ENCODE measurements at places on chromosomes 2 and 18.

DNA sequence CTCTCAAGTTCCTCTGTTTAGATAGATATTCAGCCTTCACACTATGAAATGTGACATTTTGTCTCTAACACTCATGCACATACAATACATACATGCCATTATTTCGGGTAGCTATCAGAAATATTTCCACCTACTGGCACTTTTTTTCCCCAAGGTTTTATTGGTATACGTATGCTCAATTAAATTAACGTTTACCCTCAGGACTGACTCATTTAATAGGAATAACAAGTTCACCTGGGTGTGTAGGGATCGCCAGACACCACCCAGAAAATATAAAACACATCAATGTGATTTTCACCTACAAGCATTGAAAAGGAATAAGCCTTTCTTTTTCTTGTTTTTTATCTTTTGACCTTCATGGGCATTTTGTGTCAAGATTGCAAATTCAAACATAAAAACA, 138.5 kb upstream of the EPAS1 start:
- DNase-seq = no peak

- DNase-seq = no peak
Measured at GRCh38 chr2:60379684-60380083, 173.8 kb downstream of the BCL11A start.

- DNase-seq = no peak
Measured at GRCh38 chr2:19490846-19491435, 132.5 kb upstream of the OSR1 start.

- no peak for DNase-seq
Measured at GRCh38 chr2:217160103-217160743, 300.4 kb upstream of the TNP1 start.

DNA sequence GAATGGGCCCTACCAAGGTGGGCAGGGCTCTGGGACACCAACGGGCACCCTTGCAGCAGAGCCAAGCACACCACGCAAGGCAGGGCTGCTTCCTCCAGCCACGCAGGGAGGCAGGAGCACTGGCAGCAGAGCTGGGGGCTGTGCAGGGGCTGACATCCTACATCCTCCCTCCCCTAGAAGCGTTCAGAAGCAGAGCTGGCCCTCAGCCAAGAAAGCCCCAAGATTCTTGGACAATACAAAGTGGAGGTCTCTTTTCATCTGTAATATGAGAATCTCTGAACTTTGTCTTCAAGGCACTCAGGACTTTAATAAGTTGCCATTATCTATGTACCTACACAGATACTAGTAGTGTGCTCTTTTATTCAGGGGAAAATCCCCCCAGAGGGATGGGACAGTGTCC, 128.1 kb upstream of the AGAP1 start:
- DNase-seq = no peak

- no peak for DNase-seq
Measured at GRCh38 chr18:70228536-70228935, 23.0 kb upstream of the RTTN start.

GRCh38 chr2:172092716-172093415, 7.6 kb downstream of the DLX1 start:
- no peak for DNase-seq

DNA sequence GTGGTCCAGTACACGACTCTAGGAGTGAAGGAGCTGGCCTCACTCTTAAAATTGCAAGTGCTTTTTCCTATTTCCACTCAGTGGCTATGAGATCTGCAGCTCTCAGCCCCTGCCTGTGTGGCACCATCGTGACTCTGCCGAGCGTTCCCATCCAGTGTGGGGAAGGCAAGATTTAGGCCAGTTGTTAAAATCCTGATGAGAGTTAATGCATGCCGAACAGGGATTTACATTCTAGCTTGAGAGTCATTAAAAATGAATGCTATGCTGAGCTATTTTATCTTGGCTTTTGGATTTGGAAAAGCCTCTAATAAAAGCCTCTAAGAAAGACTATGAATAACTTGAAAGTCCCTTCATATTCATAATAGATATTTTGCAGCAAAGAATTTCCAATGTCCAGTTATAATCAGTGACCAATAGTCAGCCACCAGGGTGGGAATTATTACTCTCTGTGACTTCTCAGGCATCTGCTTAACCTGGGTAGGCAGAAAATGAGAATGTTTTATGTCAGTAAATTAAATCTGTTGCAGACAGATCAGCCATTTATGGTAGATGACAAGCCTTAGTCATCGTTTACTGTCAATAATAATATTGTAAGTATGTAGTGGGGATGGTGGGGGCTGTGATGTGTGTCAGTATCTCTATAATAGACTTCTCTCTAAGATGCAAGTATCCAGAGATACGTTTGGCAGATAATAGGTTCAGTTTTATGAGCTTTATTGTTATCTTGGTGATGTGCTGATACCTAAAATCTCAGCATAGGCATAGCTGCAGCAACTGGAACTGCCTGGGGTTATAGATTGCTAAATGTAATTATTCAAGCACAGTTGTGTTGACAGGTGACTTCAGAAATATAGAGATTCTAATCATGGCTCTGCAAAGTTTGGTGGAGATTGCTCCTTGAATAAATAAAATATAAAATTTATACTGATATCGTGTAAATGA, 207.8 kb downstream of the SOCS6 start:
- DNase-seq = no peak

DNA sequence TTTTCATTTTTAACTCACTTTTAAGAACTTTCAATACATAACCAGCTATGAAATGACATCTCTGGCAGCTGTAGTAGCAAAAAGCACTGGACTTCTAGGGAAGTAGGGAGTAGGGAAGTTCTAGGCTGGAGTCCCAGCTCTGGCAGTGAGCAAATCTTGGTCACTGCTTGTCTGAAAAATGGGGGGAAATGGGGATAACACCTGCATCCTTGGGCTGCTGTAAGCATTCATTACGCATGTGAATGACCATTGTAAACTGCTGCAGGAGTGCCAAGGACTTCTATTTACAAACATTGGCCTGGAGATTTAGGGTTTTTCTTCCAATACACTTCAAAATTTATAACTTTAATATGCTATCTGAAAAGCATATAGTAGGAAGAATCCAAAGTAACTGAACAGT, 972 bp upstream of the MPP4 start:
- no peak for DNase-seq

DNA sequence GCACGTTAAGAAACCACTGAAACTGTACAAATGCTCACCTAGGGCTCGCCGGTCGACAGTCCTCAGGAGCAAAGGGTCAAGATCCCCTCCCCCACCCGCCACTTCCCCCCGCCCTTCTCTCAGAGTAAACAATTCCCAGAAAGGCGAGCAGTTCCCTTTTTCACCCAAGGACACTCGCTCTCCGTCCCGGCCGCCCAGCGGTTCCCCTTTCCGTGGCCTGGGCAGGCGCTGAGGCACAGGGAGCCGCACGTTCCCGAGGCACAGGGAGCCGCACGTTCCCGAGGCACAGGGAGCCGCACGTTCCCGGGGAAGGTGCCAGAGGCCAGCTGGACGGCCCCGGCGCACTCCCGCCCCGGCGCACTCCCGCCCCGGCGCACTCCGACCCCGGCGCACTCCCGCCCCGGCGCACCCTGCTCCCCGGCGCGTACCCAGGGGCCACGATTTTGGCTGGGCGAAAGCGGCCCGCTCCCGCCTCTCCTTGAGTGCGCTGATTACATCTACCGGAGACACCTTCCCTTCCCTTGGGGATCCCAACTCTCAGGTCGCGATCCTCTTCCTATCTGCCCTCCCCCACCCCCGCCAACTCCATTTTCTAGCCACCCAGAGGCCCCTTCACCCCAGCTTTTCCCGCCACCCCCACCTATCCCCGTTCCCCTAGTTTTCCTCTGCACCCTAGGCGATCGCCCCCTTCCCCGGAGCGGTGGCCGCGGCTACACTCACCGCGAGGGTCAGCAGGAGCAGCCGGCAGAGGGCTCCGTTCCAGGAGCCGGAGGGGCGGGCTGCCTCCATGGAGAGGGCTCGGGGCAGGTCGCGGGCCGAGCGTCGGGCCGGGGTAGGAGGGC, 817 bp downstream of the DSC2 start:
- no peak for DNase-seq

DNA sequence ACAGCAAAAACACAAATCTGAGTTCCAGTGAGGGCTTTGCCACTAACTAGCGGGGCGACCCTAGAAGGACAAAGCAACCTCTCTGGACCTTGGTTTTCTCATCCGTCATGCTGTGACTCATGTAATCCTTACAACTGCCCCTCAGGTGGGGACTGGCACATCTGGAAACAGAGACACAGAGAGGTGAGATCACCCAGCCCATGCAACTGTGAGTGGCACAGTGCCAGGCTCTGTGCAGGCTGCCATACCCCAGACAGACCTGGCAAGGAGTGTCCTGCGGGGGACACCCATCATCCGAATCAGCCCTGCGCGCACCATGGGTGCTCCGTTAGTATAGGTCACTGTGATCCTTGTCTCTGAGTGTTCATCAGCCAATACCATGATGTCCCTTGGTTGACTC, 198.3 kb downstream of the SMAD7 start:
- DNase-seq = no peak

DNA sequence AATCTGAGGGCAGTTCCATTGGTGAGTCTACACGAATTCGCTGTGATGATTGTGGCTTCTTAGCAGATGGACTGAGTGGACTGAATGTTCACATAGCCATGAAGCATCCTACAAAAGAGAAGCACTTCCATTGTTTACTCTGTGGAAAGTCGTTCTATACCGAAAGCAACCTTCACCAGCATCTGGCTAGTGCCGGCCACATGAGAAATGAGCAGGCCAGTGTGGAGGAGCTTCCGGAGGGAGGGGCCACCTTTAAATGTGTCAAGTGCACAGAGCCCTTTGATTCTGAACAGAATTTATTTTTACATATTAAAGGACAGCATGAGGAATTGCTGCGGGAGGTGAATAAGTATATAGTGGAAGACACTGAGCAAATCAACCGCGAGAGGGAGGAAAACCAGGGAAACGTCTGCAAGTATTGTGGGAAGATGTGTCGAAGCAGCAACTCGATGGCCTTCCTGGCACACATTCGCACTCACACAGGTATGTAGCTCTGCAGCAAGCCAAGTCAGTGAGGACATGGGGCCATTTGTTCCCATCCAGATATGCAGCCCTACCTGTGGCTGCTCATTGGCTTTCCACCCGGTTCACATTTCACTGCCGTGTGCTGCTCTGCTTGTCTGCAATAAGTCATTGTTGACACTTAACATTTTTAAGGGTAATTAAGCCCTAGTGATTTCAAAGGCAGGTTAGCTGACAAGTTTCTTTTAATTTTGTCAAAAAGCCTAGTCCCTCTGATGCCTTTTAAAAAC, 37.7 kb downstream of the ZNF407 start:
- DNase-seq = no peak

DNA sequence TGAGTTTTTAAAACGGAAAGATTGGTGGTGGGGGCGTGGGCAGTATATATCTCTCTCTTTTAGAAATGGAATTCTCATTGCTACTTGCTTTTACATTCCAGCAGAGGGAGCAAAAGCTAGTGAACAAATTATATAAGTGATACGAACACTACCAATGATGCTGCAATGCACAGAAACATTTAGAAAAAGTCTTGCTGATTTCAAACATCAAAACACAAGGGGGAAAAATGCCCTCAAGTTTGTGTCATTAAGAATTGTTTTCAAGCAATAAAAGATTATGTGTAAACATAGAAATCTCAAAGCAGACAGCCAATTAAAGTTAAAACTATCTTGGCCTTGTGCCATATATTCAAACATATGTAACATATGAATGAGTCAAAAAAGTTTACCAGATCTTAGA, 296.3 kb upstream of the KCNJ3 start:
- peak; percentile 68 for DNase-seq

GRCh38 chr18:10453806-10454680, at the start of gene APCDD1:
APCDD1 (plus strand) TSS chr18:10454635; CDS start chr18:10454982, 347 bp downstream.
- no peak for DNase-seq

Measured in NAMALWA (cell line).